Activated T-cell treated with anti-CD3 and anti-CD28 coated beads, Interleukin-2, amount 50 U/mL, for 72 hours (primary cell): ENCODE measurements at places on chromosomes 11 and 22.

GRCh38 chr22:32203181-32204039, 1.5 kb downstream of the RFPL2 start:
- DNase-seq = no peak

- DNase-seq = no peak
Observed at GRCh38 chr11:60161766-60162165, 21.1 kb downstream of the MS4A6A start.

DNA sequence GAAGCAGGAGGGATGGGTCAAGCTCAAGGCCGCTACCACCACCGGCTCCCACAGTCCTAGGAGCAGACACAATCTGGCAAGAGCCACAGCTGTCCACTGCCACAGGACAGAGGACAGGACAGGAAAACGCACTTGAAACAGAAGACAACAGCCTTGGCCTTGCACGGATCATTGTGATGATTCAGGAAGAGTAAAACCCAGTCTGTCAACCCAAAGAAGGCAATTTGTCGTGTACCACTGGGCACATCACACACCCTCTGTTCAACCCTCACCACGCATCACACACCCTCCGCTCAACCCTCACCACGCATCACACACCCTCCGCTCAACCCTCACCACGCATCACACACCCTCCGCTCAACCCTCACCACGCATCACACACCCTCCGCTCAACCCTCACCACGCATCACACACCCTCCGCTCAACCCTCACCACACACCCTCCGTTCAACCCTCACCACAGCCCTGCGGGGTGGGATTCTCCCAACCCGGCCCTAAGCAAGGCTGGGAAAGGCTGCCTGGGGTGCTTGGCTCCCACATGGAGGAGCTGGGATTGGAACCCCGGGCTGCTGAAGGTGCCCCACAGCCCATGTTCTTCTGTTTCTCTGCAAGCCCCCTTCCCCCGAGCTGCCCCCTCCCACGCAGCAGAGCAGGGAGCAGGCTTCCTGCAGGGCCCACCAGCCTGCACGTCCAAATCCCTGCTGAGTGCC, 11.3 kb upstream of the CDC42BPG start:
- DNase-seq = no peak

- DNase-seq = peak; percentile 49
Observed at GRCh38 chr11:122505304-122506006, 150.1 kb upstream of the UBASH3B start.

DNA sequence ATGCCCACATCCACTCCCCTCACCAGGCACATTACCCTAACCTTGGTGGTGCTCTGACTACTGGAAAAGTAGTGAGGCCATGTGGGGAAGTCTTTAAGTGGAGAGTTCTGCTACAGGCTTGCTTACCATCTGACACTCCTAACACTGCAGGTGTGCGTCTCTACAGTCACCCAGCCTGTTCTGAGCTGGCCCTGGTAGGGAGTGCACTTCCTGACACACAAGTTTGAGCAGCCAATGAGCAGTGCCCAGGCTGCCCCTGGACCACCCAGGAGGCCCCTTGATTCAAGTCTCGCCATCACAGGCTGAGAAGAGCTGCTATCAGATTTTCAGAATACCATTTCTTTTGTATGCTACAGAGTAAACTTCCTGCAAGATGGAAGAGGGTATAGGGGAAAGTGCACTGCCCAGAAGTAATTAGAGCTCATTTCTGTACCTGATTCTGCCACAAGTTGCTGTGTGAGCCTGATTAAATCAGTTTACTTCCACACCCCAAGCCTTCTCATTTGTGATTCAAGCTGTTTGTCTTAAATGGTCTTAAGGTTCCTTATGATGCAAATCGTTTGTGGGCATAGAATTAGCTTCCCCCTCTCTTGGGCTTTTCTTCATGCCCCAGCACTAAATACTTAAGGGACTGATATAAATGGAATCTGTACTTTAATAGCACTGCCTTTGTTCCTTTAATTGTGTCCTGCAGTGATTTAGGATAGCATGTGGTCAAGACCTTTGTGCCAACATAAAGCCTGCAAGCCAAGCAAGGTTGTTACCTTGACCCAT, 22.2 kb downstream of the OPCML start:
- no peak for DNase-seq

DNA sequence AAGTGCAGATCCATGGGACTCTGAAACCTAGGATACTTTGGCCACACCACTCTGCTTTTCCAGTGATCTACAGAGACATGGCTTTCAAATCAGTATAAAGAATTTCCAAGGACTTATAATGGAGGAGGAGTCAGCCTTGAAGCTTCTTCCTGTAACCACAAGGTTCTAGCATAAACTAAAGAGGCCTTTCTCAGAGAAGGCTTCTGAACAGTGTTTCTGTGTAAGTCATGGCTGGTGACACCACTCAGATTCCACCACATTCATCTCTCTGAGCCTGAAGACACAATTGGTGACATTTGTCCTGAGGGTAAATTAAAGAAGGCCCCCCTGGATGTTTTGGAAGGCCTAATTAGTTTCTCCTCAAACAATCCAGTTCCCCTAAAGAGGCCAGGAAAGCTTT, 29.0 kb upstream of the ADORA2A start:
- no peak for DNase-seq

DNA sequence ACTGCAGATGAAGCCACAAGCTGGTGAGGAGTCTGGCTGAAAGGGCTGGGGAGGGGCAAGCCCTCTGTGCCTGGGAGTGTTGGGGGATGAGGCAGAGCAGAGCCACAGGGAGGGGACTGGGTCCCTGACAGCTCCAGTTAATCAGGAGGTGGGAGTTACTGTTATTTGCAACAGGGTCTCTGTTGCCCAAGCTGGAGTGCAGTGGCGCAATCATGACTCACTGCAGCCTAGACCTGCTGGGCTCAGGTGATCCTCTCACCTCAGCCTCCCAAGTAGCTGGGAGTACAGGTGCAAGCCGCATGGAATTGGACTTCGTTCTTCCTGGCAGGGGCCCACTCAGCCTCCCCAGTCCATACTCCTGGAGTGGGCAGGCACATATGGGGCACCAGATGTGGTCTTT, 7.7 kb downstream of the SCN2B start:
- DNase-seq = no peak

GRCh38 chr22:44184006-44184405, 3.3 kb downstream of the PARVG start:
- no peak for DNase-seq

DNA sequence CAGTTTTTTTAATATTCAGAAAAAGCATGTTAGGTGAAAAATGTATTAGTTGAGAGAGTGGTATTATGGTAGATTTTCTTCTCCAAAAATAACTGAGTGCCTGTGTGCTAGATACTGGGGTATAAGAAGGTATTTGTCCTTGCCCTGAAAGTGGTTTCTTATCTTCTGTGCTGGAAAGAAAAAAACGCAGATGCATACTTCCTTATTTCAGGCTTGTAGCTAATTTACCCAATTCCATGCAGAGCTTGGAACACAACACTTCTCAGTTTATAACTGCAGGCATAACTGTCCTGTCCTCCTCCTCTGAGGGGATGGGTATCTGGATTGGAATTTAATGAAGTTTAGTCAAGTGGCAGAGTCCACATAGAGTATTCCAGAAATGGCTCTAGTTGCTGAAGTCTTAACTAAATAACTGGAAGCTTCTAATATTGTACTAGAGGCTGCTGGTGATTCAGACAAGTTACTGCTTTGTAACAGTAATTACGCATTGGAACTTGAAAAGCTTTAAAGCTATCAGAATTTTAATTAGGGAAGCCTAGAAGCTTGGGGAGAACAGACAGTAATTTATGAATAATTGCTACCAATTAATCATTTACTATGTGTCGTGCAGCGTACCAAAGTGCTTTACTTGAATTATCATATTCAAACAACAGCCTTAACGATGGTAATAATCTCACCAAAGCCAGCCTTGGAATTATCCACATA, 12.7 kb upstream of the C11orf91 start:
- no peak for DNase-seq

- no peak for DNase-seq
Observed at GRCh38 chr11:32529994-32530588, 53.5 kb upstream of the EIF3M start.

DNA sequence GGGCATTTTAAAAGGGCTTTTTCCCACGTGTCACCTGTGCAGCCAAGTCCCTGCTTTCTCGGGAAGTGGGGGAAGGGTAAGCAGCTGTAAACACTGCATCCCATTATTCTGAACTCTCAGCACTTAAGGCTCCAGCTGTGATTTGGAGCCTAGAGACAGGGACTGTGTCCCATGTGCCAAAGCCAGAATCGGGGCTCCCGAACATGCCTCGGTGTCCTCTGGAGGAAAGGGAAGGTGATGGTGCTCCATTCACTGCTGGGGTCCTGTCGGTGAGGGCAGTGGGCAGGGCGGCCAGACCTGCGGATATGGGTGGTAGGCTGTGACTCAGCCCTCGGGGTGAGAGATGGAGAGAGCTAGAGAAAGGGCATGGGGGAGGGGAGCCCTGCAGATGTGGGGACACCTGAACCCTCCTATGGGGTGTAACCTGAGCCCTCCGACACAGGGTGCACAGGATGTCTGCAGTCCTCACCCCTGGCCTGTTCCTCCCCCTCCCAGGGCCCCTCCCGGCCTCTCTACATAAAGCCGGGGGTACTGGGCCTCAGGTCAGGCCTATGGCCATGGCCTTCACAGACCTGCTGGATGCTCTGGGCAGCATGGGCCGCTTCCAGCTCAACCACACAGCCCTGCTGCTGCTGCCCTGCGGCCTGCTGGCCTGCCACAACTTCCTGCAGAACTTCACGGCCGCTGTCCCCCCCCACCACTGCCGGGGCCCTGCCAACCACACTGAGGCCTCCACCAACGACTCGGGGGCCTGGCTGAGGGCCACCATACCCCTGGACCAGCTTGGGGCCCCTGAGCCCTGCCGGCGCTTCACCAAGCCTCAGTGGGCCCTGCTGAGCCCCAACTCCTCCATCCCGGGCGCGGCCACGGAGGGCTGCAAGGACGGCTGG, 31.8 kb downstream of the CAPN1 start:
- peak; percentile 20 for DNase-seq

DNA sequence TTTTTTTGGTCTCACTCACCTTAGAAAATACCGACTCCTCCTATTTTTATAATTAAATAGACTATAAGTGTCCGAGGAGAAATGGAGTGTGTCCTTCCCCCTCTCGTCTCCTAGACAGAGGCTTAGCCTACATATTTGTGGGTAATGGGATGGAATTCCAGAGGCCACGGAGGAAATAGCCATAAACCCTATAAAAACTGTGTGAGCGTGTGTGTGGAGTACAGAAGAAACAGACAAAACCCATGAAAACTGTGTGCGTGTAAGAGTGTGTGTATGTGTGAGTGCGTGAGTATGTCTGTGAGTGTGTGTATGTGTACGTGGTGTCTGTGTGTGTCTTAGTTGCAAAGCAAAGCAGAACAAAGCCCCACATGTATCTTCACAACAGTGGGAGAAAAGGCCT, 883.5 kb downstream of the OPCML start:
- no peak for DNase-seq

DNA sequence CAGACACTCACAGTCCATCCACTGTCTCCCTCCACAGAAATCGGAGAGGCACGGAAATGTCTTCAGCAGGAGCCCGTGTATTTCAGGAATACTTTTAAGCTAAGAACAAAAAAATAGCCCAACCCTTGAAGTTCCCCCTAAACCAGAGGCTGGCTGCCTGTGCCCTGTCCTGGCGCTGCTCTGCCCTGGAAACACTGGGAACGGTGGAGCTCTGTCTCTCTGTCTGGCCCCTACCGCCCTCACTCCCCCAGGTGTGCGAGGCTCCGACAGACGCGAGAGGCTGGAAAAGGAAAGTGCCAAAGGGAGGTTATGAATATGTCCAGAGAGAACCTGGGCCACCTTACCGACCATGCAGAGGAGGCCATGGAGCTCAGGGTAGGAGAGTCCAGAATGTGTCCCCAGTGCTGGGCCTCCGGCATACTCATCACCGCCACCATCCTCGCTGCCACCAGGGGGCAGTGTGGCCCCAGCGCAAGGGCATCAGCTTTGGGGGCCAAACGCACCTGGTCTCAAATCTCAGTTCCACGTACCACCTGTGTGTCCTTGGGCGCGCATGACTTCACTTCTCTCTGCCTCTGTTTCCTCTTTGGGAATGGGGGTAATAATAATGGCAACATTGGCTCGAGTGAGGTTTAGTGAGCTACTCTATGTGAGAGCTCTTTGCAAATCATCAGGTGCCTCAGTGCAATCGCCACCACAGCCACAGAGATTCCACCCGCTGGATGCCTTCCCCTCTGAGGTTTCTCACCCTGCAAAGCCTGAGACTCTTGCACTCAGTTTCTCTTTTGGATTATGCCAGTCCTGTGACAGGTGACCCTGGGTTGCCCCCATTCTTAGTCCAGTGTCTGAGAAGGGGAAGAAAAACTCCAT, 10.4 kb upstream of the SLCO2B1 start:
- peak; percentile 77 for DNase-seq

DNA sequence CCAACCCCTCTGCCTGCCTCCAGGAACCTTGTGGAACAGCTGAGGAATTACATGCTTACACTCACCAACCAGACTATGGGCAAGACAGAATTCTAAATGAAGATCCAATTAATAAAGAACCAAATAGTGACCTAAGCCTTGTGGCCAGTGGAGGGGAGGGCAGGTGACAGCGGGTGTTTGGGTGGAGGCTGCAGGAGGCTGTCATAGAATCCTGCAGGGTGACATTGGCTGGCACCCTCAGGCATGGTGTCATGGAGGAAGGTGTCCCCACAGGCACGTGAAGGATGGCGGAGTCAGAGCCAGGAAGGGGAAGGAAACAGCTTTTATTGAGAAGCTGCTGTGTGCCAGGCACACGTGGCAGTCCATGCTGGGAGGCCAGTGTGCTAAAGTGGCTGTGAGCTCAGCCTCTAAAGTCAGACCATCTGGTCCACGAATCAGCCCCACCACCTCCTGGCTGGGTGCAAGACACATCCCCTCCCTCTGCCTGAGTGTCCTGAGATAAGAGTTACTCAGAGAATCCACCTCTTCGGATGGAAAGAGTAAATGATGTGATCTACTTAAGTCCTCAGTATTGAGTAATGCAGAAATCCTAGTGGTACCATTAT, 8.7 kb downstream of the MYO18B start:
- no peak for DNase-seq

- DNase-seq = peak; percentile 62
Observed at GRCh38 chr11:62665599-62666258, 617 bp downstream of the CSKMT start.

GRCh38 chr22:42067671-42068251, 2.9 kb downstream of the NAGA start:
- DNase-seq = no peak

DNA sequence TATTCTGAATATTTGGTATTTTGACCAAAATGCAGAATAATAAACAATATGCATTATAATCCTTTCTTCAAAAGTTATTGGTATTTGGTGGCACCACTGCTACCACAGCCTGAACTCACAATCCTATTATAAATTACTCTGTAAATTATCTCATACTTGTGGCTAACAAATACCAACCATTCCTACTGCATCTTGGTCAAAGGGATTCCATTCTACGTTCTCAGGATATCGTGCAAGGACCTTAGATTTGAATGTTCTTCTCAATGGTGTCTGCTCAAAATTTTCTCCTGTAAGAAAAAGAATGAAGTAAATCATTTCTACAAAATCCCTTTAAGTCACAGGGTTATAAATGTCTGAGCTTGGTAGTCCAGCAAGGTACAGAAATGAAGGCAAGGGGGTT, 58.7 kb downstream of the DENND5A start:
- no peak for DNase-seq

DNA sequence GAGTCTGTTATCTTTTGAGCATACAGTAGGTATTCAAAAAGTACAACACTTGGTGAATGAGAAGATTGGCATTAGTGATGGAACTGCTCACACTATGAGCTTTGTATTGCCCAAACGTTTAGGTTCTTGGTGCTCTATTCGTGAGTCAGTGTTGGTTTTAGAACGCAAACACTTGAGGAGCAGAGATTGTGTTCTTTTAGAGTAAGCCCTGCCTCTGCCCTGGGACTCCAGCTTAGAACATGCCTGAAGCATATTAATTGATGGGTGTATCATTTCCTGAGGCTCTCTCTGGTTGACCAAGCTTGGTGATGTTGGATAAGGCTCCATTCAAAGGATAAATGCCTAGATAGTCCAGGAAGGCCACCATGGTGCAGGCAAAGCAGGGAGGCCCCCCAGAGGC, 10.9 kb downstream of the MTNR1B start:
- DNase-seq = no peak
